Thymus (tissue), 14 donors: ENCODE measurements at places on chromosomes 1 and 21. TPM values are rescaled to one million over a fixed set of nuclear protein-coding genes. Genes with fewer than 3 reads are reported as not detected.

Gene CFAP126
- total RNA-seq, result 0.09 TPM

Gene C1orf115
- total RNA-seq, result 3.5 TPM

Gene FOXD2
- total RNA-seq, result 0.05 TPM

Gene CRP
- 0.05 TPM for total RNA-seq

Gene PCBP3
- total RNA-seq, result 12.8 TPM

Gene ADARB1
- 11.9 TPM for total RNA-seq

Gene OR2T35
- total RNA-seq, result not detected

Gene SMIM34
- total RNA-seq, result not detected

Gene DCDC2B
- total RNA-seq, result not detected
